Activated CD8-positive, alpha-beta memory T cell treated with anti-CD3 and anti-CD28 coated beads for 1 hour (primary cell): ENCODE measurements at places on chromosomes 3 and 15.

- no peak for DNase-seq
Observed at GRCh38 chr3:181382656-181383055, 329.1 kb upstream of the SOX2 start.

DNA sequence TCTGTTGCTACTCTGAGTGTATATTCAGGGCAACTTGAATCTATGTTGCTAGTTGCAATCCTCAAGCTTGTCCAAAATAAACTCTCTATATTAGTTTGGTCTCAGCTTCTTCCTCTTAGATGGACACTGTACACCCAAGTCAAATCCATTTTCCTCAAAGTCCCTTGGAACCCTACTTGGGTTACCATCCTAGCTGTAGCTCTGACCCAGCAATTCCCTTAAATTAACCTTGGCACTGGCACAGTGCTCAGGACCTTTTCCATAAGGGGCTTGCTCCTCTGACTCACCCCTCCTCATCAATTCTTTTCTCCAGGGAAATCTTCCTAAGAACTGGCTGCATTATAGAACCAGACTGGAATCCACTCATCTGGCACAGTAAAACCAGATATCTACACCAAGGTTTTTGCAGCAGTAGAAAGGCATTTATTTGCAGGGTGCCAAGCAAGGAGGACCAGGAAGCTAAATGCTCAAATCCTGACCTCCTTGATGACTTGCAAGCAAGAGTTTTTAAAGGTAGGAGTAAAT, 44.9 kb upstream of the B3GALNT1 start:
- no peak for DNase-seq

DNA sequence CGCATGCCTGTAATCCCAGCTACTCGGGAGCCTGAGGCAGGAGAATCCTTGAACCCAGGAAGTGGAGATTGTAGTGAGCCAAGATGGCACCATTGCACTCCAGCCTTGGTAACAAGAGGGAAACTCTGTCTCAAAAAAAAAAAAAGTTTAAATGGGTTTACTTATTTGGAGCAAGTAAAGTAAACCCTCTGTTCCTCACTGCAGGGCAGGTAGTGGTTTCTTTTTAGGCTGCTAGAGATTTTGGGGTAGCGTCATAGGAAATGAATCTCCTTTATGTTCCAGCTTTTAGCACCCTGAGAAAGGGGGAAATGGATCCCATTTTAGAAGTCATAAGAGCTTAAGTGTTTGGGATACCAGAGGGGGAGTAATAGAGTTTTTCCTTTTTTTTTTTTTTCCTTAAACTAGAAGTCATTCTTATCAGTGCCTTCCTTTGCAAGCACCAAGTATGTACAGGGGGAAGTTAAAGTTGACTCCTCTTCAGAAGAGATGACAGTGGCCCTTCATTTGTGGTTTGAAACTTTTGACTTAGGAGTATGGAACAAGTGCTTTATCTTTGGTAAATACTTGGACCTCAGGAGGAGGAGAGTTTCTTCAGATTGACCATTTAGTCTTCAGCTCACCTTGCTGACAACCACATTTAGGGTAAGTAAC, 8.0 kb downstream of the PXK start:
- no peak for DNase-seq

DNA sequence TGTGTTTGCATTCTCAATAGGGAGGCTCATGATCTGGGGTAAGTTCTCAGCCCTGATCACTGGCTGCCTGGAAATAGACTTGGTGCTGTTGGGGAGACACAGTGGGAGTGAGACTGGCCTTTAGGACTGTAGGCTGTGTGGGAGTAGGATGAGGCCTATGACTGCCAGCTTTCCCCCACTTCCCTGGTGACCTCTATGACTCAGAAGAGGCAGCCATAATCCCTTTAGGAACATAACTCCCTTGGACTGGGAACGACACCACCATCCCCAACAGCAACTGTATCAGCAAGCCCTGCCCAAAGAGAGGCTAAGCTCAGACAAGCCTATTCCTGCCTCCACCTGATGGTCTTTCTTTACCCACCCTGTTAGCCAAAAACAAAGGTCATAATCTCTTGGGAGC, 91.3 kb downstream of the SUCNR1 start:
- DNase-seq, result no peak

DNA sequence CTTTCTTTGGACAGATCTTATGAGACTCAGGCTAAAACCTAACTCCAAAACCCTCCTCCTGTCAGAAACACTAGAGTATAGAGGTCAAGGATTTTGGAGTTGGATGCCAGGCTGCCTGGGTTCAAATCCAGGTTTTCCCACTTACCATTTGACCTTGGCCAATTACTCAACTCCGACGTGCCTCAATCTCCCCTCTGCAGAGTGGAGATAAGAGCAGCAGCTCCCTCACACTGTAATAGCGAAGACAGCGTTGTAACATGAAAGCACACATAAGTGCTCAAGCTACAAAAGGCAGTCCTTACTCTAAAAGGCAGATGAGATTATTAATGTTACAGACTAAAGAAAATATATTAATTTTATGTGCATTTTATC, 90.1 kb downstream of the IGF2BP2 start:
- no peak for DNase-seq
